ENCODE measurements at places on chromosomes 11 and 22.

- peak; percentile 79 for DNase-seq
Measured at GRCh38 chr11:85810871-85811611, at the start of gene SYTL2. Gene SYTL2, minus strand, starts transcription at chr11:85811141. Its CDS starts 53,416 bp downstream, at chr11:85757725.

GRCh38 chr22:48746789-48747425, 1080.8 kb downstream of the BRD1 start:
- no peak for DNase-seq

DNA sequence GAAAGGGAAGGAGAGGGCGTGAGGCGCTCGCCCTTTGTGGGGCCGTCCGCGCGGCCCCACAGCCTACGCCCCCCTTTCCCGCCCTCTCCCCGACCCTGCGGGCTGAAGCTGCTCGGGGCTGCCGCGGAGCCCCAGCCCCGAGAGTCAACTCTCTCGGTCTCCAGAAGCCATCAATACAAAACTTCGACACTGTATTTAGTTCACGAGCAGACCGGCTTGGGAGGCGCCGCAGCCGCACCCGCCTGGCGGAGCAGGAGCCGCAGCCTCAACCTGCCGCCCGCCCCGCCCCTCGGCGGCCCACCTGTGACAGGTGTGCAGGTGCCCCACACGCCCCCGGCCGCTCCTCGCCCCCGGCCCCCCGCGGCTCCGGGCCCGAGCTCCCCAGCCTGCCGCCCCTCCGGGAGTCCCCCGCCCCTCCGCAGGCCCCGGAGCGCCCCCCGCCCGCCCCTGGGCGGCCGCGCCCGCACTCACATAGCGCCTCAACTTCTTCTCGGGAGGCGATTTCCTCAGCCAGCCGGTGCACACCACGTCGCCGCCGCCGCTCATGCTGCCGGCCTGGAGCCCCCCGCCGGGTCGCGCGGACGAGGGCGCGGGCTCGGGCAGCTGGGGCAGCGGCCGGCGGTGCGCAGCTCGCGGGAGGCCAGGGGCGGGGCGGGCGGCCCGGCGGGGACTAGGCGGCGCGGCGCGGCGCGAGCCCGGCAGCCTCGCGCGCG, at the start of gene GAB2:
TSS of gene GAB2 (minus strand) at position 646 of the 713 bp plus-strand sequence. CDS start at position 546, 100 bp downstream.
- no peak for DNase-seq

DNA sequence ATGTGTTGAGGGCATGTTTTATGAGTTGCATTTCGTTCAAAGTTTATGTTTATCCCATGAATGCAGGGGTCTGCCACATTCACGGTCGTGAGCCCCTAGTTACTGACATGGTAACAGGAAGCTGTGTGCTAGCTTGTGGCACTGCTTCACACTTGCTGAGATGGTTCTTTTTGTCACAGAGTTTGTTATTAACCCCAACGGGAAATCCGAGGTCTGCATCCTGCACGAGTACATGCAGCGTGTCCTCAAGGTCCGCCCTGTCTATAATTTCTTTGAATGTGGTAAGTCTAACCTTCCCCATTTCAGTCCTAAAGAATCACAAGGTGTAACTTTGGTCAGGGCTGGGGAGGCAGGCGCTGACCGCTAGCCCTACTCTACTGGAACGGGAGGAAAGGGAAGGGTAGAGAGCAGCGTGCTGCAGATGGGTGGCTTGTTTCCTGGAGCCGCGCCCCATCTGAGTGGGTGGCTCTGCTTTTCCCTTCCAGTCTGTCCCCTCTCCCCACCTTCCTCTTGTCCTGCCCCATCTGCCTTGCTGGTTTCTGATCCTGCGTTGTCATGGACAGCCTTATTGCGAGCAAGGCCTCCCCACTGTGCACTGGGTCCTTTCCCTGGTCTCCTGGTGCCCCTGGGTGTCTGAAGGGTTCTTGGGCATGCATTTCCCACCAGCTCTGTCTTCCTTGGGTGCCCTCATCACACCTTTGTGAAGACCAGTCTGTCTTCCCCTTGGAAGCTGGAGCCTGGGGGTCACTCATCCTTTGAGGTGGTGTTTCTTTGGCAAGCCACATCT, 11.8 kb downstream of the DGCR8 start:
- DNase-seq = no peak

DNA sequence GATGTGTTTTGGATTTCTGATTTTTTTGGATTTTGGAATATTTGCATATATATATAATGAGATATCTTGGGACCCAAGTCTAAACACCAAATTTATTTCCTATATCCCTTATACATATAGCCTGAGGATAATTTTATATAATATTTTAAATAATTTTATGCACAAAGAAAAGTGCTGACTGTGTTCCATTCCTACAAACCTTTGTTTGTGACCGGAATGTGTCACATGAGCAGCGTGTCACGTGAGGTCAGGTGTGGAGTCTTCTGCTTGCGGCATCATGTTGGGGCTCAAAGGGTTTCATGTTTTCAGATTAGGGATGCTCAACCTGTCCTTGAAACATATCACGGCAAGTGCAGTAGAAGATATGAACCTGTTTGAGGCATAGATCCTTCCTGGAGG, 65.6 kb downstream of the SCN3B start:
- no peak for DNase-seq

GRCh38 chr11:10935015-10935559, 77.2 kb upstream of the ZBED5 start:
- no peak for DNase-seq

- no peak for DNase-seq
Measured at GRCh38 chr11:43927925-43928707, 14.3 kb upstream of the C11orf96 start.

- DNase-seq = no peak
Measured at GRCh38 chr11:130068546-130068985, 1.1 kb upstream of the APLP2 start.

- no peak for DNase-seq
Measured at GRCh38 chr22:32818446-32819115, 17.1 kb downstream of the TIMP3 start.

- no peak for DNase-seq
Measured at GRCh38 chr11:14872032-14872431, 20.0 kb downstream of the CYP2R1 start.

- DNase-seq = no peak
Measured at GRCh38 chr11:76783294-76783895, at the start of gene TSKU. Gene TSKU, plus strand, starts transcription at chr11:76783356. Its CDS starts 12,261 bp downstream, at chr11:76795617.

- DNase-seq = peak; percentile 72
Measured at GRCh38 chr11:47616726-47617416, 22.7 kb upstream of the C1QTNF4 start.

DNA sequence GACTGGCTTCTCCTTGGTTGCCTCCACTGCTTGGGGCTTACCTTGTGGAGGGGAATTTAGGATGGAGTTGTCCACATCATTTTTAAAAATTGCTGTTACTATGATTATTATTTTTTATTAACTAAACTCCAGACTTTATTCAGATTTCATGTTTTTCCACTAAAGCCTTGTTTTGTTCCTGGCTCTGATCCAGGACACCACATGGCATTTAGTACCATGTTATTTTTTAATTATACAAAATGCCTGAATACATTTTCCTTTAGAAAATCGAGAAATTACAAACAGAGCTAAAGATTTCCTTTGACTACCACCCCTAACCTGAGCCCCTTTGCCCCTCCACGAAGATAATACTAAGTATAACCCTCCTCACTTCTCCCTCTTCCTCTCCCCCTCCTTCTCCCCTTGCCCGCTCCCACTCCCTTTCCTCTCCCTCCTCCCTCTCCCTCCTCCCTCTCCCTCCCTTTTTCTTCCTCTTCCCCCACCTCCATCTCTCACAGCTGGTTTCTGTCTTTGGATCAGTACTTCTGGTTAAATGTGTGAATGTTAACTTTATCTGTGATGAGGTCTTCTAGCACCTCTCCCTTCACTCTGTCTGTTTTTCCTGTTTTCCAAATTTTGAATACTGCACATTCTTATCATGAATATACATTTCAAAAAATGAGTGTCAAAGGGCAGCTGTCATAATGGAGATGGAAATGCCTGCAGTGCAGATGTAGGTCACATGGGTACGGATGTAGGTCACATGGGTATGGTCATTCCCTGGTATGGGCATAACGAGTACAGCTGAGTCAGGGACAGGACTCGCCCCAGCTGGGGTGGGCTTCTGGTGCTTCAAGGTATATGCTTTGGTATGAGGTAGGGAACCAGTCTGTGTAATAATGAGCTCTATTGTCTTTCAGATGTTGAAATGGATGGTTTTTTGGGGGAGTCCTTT, 54.4 kb upstream of the OR4B1 start:
- DNase-seq = peak; percentile 65

- peak; percentile 53 for DNase-seq
Measured at GRCh38 chr11:120324932-120325810, at the start of gene TLCD5. Gene TLCD5, plus strand, starts transcription at chr11:120325299. Its CDS starts 2,143 bp downstream, at chr11:120327442.

DNA sequence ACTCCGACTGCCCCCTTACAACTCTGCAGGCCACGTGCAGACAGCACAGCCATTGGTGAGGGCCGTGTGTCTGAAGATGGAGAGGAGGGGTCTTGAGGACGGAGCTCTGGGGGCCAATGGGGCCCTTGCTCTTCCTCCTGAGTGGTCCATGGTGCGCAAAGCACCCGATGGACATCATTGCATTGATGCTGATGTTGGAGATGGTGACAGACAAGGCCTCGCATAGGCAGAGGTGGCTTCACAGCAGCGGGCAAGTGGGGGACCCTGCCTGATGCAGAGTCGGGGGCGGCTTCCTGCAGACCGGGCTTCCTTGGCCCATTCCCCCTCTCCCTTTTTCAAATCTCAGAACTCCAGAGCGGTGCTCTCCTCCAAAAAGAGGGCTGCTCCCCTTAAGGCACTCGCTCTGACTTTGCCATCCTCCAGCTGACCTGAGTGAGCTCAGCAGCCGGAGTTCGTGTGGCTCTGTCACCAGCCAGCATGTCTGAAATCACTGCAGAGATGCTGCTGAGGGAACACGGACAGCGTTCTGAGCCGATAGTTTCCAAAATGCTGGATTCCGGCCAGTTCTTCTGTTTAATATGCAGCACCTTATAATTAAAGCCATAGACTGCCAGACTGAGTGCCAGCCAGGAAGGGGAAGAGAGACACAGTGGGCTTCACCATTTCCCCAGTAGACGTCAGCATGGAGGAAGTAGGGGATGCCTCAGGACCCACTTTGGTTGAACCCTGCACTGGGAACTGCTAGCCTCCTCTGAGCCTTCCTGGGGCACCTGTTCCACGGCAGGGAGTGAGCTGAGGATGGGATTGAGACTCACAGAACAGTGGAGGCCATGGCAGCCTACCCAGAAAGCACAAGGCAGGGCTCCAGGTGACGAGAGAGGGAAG, 278.2 kb downstream of the BRD1 start:
- no peak for DNase-seq

All from foreskin fibroblast (primary cell).